Esophagus squamous epithelium (tissue), 5 donors: ENCODE measurements at places on chromosomes 11 and 22.

DNA sequence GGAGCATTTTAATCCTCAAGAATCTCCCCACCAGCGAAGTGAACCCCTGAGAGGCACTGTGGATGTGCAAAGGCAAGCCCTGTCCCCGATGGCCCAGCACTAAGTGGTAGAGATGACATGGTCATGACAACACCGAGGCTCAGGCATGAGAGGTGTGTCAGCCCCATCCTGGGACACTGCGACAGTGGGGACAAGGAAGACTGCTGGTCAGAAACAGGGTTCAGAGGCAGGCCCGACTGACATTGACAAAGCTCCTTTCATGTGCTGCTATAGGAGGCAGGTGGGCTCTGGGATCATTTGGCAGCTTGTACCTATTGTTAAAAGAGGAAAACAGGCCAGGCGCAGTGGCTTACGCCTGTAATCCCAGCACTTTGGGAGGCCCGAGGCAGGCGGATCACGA, 54.3 kb upstream of the MYEOV start:
- DNase-seq, result no peak

GRCh38 chr11:70448983-70449567, 50.7 kb downstream of the CTTN start:
- no peak for DNase-seq

- no peak for DNase-seq
Observed at GRCh38 chr22:25645964-25646363, 81.5 kb downstream of the GRK3 start.

DNA sequence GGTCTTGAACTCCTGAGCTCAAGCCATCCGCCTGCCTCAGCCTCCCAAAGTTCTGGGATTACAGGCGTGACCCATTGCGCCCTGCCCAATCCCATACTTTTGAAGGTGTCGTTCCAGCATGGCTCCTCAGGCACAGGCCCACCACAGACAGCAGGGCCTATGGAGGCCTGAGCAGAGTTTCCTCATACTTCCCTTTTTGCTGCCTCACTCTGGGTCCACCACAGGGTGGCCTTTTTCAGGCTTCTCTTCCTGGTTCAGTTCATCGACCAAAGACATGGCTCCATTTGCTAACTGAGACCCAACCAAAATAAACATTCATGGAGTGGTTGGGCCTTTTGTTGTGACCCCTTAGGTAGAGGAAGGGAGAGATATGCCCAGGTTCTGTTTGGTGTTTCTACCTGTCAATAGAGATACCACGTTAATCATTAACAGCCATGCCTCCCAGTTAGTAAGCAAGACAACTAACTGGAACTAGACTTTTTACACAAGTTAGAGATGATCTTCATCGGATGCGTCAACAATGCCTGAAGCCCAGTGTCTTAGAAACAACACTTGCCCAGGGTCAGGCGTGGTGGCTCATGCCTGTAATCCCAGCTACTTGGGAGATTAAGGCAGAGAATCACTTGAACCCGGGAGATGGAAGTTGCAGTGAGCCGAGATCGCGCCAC, 35.1 kb downstream of the TRIOBP start:
- no peak for DNase-seq

GRCh38 chr22:25156736-25157135, 42.9 kb upstream of the CRYBB3 start:
- DNase-seq, result no peak

DNA sequence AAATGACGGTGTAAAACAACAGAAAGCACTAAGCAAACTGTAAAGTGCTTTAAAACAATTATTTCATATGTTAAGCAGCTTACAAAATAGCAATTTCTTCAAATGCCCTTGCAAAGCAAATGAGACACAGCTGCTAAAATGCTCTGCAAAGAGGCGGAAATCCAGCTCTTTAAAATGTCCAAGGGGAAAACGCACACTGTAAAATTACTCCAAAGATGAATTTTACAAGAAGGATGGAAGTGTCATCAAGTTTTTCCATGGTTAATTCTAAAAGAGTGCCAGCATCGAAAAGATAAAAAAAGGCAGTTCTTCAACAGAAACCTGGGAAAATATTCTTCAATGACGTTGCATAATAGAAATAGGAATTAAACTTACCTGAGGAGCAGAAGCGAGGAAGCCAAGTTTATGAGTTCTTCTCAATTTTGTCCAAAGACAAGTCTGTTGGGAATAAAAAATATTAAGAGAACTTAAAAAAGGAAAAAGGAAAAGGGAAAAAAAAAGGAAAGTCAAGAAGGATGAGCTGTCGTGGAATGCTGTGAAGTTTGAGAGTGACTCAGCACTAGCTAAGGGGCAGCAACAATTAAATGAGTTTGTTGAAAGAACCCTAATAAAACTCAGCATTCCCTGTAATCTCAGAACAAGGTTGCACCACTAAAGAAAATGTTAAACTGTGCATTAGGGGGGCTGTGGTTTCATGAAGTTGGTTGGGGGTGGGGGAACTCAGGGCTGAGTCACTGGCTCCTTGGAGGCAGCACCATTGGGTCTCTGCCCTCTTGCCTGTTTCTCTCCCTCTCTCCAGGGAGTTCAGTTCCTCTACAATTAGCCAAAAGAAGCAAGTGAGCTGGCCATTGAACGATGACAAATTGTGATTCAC, 64.2 kb upstream of the BLID start:
- DNase-seq, result no peak

GRCh38 chr11:62919898-62920640, 1.1 kb downstream of the CHRM1 start:
- DNase-seq, result no peak

DNA sequence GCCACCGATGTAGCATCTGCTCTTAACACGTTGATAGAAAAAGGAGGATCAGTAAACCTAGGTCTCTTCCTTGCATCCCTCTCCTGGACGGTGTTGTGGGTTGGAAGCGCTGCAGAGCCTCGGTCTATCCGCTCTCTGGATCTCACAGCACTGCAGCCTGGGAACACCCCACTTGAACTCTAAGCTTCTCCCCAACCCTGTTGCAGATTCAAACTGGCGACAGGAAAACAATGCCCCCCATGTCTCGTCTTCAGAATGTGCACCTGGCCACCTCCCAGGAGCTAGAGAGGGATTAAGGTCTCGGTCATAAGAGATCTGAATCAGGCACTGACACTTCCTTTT, 454 bp downstream of the TMEM218 start:
- no peak for DNase-seq

- no peak for DNase-seq
Observed at GRCh38 chr22:47162865-47163264, 400.4 kb downstream of the TBC1D22A start.
